Stimulated activated CD4-positive, alpha-beta T cell treated with anti-CD3 and anti-CD28 coated beads, Interleukin-15, amount 100 ng/mL, for 24 hours (primary cell): ENCODE measurements at places on chromosomes 11 and 22.

GRCh38 chr11:73175551-73176144 is 33.5 kb upstream of the FCHSD2 start:
- DNase-seq = no peak

GRCh38 chr22:42793848-42794405 is 63.1 kb downstream of the ARFGAP3 start:
- DNase-seq = no peak

- DNase-seq = no peak
Observed at GRCh38 chr11:13771151-13771550, 102.7 kb downstream of the FAR1 start.

DNA sequence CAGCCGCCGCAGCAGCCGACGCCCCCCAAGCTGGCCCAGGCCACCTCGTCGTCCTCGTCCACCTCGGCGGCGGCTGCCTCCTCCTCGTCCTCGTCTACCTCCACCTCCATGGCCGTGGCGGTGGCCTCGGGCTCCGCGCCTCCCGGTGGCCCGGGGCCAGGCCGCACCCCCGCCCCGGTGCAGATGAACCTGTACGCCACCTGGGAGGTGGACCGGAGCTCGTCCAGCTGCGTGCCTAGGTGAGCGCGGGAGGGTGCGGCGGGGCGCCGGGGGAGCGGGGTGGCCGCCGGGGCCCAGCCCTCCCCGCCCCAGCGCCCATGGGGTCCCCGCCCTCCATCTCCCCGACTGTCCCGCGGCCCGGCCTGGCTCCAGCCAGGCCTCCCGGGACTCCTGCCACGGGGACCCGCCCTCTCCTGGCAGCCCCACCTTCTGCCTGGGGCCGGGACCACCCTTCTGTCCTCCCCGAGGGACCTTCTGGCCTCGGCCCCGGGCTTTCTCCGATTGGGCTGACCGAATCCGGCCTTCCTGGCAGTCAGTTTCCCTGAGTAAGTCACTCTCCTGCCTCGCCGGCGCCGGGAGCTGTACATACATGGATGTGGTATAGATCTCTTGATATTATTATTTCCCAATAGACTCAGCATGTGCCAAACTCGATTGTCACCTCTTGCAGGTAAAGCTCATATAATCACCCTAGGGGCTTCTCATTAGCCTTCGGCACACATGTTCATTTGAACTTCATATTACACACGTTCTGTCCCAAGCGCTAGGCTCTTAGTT is 720 bp downstream of the PACS1 start:
- peak; percentile 50 for DNase-seq

DNA sequence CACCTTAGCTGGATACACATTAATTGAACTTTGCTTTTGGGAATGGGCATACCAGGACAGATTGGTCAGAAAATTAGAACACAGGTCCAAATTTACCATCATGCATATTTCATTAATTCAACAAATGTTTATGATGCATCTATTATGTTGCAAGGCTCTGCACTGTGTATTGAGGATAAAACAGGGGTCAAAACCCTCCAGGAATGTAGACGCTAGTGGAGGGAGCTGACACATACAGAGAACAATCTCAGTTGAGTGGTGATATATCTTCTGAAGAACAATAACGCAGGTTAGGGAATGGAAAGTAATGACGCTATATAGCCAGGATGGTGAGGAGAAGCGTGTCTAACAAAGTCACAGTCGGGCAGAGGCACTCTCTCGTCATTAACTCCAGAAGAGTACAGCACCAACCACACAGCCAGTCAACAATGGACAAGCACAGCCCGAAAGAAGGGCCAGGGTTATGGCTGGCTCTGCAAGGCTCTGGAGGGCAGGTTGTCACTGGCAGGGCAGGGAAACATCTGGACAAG is 3.8 kb downstream of the FLI1 start:
- no peak for DNase-seq

DNA sequence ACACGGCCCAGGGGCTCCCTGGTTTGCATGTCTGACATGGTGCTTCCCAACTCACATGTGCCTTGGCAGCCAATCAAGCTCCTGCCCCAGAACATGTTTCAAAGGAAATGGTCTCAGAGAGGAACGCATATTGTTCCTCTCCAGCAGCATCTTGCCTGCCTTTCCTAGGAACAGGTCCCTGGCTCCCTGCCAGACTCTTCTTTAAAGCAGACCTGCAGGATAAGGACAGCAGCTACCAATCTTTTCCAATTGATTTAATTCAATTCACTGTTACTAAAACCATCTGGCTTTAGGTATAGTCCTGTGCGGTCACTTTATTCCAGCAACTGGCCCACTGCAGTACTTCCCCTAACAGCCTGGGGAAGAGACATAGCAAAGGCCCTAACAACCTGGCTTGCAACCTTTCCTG is 79.9 kb downstream of the AMBRA1 start:
- DNase-seq = no peak

DNA sequence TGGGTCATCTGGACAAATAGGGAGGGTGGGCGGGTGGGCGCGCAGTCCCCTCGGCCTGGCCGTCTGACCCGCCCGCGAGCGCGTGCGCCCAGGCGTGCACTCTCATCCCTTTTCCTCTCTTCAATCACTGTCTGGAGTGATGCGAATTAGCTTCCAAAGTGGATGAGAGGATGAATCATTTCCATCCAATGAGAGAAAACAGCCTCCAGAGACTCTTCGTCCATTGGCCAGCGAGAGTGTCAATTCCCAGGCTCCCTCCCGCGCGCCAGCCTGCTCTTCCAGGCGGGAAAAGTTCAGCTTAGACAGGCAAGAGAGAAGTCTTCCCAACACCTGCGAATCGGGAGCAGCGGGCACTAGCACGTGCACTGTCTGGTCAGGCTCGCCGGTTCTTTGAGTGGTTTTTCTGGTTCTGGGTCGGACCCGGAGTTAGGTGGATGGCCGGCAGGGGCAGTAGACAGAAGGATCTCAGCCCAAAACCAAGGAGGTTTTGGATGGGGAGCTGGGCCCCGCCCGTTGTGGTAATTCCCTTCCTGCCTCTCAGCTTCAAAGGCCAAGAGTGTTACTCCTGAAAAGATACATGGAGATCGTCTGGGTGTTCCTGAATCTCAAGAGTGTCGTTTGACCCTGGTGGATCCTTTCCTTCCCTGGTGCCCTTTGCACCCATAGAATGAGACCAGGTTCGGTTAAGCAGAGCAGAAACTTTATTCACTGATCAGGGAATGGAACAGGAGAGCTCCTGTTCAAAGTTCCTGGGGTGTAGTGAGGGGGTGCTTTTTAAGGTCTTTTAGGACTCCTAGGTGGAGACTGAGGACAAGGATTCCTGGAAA is 33.4 kb upstream of the GLYATL1 start:
- DNase-seq = peak; percentile 6

- peak; percentile 76 for DNase-seq
Observed at GRCh38 chr11:48107188-48107704, 109.4 kb upstream of the OR4B1 start.

DNA sequence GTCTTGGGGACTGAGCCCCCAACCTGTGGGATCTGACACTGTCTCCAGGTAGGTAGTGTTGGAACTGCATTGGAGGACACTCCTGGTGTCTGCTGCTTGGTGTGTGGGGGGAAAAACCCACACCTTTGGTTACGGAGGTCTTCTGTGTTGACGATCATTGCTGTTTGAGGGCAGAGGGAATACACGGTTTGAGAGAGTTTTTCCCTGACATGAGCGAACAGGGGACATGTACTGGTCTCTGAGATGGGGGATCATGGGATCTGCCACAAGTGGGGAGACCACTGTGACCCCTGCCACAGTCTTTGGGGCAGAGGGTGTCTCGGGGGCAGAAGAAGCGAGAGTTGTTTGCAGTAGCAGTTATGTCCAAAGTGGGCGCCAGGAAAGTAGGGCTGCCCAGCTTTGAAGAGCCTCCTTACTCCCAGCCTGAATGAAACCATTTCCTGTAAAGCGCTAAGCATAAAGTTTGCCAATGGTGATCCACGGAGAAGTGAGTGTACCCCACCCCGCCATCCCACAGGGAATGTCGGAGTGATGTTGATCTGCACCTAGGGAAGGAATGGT is 5.4 kb upstream of the SAA2 start:
- DNase-seq = no peak

- no peak for DNase-seq
Observed at GRCh38 chr22:30573594-30574094, 821 bp downstream of the GAL3ST1 start.

DNA sequence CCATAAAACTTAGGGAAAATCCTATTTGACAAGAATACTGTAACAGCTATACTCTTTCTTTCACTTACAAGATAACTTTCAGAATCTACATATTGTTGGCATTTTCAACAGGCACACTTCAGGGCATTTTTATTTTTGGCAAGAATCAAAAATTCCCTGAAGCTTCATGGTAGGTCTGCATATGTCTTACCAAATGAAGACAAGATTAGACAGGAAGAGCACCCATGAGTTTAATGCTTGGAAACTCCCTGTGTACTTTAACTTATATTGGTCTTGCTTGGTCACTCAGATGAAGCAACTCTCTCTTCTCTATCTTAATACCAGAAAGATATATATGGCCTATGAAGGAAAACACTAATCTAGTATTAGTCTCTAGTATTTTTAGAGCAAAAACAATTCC is 137.7 kb downstream of the ATG16L2 start:
- no peak for DNase-seq

DNA sequence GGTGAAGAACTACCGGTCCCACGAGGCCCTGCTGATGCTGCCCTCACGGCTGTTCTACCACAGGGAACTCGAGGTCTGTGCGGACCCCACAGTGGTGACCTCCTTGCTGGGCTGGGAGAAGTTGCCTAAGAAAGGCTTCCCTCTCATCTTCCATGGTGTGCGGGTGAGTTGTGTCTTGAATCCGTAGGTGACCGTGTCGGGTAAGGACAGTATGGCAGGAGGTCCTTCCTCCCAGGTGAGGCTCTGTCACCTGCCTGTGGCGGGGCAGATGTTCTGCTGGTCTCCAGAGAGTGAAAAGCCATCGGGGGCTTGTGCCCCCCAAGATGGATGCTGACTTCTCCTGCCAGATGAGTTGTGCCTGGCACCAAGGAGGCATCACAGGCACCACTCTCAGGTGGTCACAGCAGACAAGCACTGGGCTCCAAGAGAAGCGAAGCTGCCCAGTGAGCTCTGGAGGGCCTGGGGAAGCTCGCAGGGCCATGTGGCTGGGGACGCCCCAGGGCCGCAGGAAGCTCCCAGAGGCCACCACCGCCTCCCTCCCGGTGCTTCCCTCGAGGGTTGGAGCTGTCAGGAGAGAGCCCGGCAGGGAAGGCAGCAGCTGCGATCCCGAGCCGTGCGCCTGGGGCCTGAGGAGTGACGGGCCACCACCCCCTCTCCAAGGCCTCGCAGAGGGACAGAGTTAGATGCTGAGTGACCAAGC is 17.3 kb upstream of the PANX2 start:
- no peak for DNase-seq

DNA sequence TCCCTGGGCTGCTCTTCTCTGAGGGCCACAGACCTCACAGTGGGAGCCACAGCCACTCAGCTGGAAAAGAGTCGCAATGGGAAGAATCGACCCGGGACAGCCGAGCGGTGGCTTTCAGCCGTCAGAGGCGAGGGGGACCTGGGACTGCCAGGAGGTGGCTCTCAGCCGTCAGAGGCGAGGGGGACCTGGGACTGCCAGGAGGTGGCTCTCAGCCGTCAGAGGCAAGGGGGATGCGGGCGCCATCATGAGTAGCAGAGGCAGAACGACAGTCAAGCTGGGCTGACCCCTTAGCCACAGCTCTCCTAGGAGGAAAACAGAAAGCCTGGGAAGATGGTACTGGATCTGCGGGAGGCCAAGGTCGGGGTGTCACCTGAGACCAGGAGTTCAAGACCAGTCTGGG is 14.9 kb upstream of the MUC2 start:
- DNase-seq = no peak

DNA sequence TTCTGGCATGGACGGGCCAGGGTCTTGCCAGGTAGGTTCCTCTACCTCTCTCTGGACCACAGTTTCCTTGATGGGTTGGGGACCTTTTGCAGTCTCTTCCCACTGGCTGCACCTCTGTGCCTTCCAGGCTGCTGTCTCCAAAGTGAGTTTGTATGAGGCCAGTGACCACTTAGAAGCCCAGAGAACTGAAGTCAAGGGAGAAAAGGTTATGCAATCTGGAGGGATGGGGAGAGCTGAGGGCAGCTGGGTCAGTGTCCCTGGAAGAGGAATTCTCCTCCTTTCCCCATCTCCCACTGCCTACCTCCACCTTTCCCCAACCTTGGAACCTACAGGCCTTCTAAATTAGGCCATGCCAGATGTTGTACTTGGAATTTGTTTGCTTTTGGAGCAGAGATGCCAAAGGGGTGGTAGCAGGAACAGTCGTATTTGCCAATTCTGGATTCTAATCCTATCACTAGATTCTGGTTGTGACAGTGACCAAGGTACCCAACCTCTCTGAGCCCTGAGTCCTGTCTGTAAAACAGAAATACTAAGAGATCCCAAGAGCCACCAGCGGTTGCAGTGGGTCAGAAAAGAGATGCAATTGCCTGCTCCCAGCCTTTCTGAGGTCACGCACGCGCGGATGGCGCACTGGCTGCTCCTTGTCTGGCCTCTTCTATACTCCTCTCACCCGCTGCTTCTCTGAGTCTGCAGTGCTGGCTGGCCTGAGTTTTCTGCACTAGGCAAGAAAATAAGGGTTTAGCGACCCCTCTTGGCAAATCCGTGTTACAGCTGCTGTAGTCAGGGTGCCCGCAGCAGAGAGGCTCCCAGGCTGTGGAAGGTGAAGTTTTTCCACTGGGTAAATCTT is 10.7 kb upstream of the ACCSL start:
- DNase-seq = peak; percentile 46

DNA sequence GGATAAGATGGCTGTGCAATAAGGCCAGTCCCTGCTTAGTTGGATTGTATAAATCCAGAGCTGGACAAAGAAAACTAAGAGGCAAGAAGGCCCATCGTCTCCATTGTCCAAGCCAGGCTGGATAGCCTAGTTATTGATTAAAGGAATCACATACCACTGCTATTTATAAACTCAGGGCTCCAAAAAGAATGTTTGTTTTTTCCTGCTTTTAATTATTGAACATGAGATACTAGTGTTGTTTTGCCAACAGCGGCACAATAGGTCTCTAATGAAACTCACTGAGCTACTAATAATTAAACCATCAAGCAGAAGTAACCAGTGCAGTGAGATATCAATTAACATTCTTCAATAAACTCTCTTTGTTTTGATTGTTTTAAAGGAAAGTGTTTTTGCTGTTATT is 259.7 kb downstream of the INSC start:
- no peak for DNase-seq

DNA sequence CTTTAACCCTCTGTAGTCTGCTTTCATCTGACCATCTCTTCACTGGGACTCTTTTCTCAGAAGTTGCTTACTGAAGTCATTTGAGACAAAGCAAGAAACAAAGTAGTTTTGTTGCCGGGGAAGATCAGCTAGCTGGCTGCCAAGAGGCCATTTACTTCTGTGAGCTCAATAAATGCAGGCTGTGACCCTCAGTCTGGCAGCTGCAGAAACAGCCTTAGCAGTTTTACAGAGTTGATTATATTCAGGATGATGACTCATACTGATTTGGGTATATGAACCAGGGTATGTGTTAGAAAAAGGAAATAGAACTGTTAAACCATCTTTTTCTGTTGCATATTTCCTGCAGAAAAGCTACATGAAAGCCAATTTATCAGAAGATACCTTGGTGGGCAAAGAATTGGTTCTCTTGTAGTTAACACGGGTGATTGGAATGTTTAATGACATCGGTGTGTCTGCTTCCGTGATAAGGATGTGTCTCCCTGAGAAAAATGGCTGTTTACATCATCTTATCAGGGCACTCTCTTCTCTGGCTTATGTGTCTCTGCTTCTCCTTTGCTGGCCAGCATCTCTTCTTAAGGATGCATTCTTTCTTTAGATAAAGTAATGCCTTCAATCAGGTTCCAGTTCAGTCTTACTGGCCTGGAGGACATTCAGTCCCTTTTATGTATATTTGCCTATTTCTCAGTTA is 18.5 kb downstream of the FIBIN start:
- no peak for DNase-seq

- DNase-seq = no peak
Observed at GRCh38 chr11:26842478-26843282, 120.8 kb upstream of the SLC5A12 start.
